ENCODE measurements at places on chromosomes 2 and 18. TPM values are rescaled to one million over a fixed set of nuclear protein-coding genes. Genes with fewer than 3 reads are reported as not detected.

The TEX51 gene
- total RNA-seq, result not detected

The IFT172 gene
- total RNA-seq, result 6.4 TPM

The TMEM178A gene
- 0.80 TPM for total RNA-seq

The CFAP65 gene
- not detected for total RNA-seq

The VAPA gene
- total RNA-seq, result 196 TPM

The ARHGAP28 gene
- 0.99 TPM for total RNA-seq

The TPO gene
- total RNA-seq, result 0.23 TPM

The BOLL gene
- not detected for total RNA-seq

The UPP2 gene
- not detected for total RNA-seq

The LYPD1 gene
- total RNA-seq, result not detected

The LOXHD1 gene
- not detected for total RNA-seq

The LYPD6B gene
- 4.9 TPM for total RNA-seq

The CNTNAP5 gene
- not detected for total RNA-seq

The TMEM17 gene
- 5.5 TPM for total RNA-seq

The PNKD gene
- total RNA-seq, result 32.3 TPM

The TMEM200C gene
- not detected for total RNA-seq

The LYG1 gene
- total RNA-seq, result 0.23 TPM

The PMAIP1 gene
- total RNA-seq, result 16.2 TPM

The ZNF2 gene
- total RNA-seq, result 3.6 TPM

The LNPK gene
- total RNA-seq, result 13.9 TPM

The TDRD15 gene
- total RNA-seq, result not detected

The ERBB4 gene
- not detected for total RNA-seq

The CCT7 gene
- 333 TPM for total RNA-seq

The CFAP221 gene
- not detected for total RNA-seq

The PKDCC gene
- not detected for total RNA-seq

The SCN2A gene
- 0.42 TPM for total RNA-seq

The KYNU gene
- 1.7 TPM for total RNA-seq

The SIX3 gene
- not detected for total RNA-seq

The CRYGD gene
- not detected for total RNA-seq

The HRH4 gene
- total RNA-seq, result 0.08 TPM

The AKAIN1 gene
- not detected for total RNA-seq

The ADD2 gene
- total RNA-seq, result 0.04 TPM

The MYO5B gene
- 2.5 TPM for total RNA-seq

The PRKAG3 gene
- not detected for total RNA-seq

The LBX2 gene
- total RNA-seq, result 1.2 TPM

The CDKL4 gene
- not detected for total RNA-seq

The SCN3A gene
- not detected for total RNA-seq

The ALK gene
- total RNA-seq, result not detected

The RUFY4 gene
- total RNA-seq, result not detected

The GPR75 gene
- 0.62 TPM for total RNA-seq

The NT5DC4 gene
- not detected for total RNA-seq

The CNGA3 gene
- not detected for total RNA-seq

The TSPYL6 gene
- total RNA-seq, result not detected

The ANKRD30B gene
- total RNA-seq, result not detected

The CNPPD1 gene
- total RNA-seq, result 43.7 TPM

The PAX8 gene
- total RNA-seq, result 3.7 TPM

The RASGRP3 gene
- total RNA-seq, result not detected

The SPOPL gene
- 8.5 TPM for total RNA-seq

The CAPN13 gene
- not detected for total RNA-seq

The CHRND gene
- total RNA-seq, result not detected

The ARHGAP15 gene
- total RNA-seq, result not detected

The BMP10 gene
- total RNA-seq, result not detected

The PCGF1 gene
- total RNA-seq, result 21.4 TPM

The CRYGB gene
- total RNA-seq, result not detected

The LAMA3 gene
- 608 TPM for total RNA-seq

The TRPM8 gene
- total RNA-seq, result not detected

The THUMPD2 gene
- total RNA-seq, result 9.3 TPM

The CDH2 gene
- 0.08 TPM for total RNA-seq

The RAB10 gene
- 92.9 TPM for total RNA-seq

All from hair follicular keratinocyte (primary cell).